GDM1 (cell line): ENCODE measurements at places on chromosomes 13 and 19.

GRCh38 chr19:35796645-35797542 lies 15.8 kb downstream of the PRODH2 start:
- no peak for DNase-seq

GRCh38 chr13:21076253-21076652 lies 14.9 kb upstream of the LATS2 start:
- peak; percentile 20 for DNase-seq

- no peak for DNase-seq
Observed at GRCh38 chr13:91123456-91124127, 223.9 kb upstream of the MIR17HG start.

DNA sequence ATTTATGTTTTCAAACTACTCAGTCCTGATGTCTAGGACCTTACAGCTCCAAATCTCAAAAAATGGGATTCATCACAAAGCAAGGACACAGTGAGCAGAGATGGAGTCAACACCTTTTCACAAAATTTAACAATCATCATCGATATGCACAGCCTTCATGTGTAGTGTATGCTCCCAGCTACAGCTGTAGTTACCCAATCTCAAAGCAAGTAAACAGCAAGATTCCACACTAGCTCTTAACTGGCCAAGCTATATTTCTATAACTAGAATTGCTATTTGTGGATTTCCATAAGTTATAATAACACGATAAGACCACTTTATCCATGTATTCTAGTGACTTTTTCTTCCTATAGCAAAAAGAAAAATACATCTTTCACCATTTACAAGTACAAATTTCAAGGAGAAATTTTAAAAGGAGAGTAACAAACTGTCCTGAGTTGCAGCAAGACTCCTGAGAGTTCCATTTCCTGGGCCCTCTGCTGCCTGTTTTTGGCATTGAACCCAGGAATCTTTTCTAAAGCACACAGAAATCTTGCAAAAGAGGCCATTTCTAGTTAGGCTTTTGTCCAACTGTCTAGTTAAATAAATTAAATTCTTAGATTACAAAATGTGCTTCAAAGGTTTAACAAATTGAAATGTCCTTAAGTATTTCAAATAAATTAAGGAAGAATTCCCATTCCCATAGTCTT lies 460.6 kb downstream of the FGF14 start:
- no peak for DNase-seq

DNA sequence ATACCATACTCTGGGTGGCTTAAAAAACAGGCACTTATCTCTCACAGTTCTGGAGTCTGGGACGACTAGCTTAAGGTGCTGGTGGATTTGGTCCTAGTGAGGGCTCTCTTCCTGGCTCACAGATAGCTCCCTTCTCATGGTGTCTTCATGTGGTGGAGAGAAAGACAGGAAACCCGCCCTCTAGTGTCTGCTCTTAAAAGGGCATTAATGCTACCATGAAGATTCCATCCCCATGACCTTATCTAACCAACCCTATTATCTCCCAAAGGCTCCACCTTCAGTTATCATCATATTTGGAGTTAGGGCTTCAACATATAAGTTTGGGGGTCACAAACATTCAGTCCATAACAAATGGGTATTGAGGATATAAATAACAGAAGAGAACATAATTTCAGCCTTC lies 139.4 kb downstream of the HS6ST3 start:
- no peak for DNase-seq

DNA sequence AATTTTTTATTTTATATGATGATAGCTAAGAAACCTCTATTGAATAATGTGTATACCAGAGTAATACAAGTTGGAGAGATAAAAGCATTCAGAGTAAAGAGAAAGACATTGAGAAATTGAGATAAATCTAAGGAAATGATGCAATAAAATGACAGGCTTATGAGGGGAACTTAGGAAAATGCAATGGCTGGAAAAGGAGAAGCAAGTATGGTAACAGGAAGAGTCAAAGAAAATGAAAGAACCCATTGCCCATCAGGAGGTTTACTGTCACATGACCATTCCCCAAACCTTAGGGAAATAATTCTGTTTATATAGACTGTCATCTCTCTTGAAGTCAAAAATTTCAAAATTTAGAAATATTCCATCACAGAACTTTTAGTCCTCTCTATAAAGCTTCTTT lies 808.0 kb upstream of the PRR20A start:
- DNase-seq: no peak
